Esophagus muscularis mucosa (tissue), 4 donors: ENCODE measurements at places on chromosomes 1 and 21. TPM values are rescaled to one million over a fixed set of nuclear protein-coding genes. Genes with fewer than 3 reads are reported as not detected.

The OR2L2 gene
- not detected for total RNA-seq

DNA sequence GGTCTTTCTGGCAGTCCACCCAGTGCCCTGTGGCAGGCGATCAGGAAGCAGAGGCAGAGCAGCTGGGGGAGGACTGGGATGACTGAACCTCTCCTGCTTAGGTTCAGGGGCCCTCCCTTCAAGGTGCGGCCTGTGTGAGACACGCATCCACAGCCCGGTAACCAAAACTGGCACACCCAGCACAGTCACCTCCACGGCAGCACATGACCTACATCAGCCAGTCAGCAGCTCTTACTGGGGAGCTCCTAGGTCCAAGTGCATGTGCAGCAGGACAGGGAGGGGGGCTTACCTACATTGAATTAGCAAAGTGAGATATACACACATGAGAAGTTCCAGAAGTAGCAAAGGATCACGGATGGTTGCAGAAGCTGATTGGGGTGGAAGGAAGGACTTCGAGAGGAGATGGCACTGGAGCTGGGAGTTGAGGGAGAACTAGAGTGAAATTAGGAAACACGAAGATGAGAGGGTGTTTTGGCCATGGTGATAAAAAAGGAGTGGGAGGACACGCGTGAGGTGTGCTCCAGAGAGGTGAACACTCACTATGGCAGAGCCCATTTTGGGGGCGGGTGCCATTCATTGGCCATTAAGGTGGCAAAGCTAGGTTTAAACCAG lies 51.4 kb upstream of the IRF2BP2 start:
- H3K36me3 ChIP-seq: no peaks in the 10 kb centered on the region
- peak; percentile 86 for DNase-seq
- H3K4me3 ChIP-seq: no peak overlapping the region
- no peaks in the 10 kb centered on the region for H3K4me1 ChIP-seq

GRCh38 chr1:230490436-230490835 lies 64.3 kb upstream of the PGBD5 start:
- no peak overlapping the region for H3K27ac ChIP-seq
- H3K4me1 ChIP-seq: no peaks in the 10 kb centered on the region
- no peaks in the 10 kb centered on the region for H3K27me3 ChIP-seq
- H3K4me3 ChIP-seq: no peak overlapping the region
- no peaks in the 10 kb centered on the region for H3K36me3 ChIP-seq
- no peak for DNase-seq

- H3K27ac ChIP-seq: peak overlapping the region; percentile 82
- H3K36me3 ChIP-seq: peaks cover 14% of the 10 kb centered on the region
- no peak overlapping the region for H3K4me3 ChIP-seq
- H3K27me3 ChIP-seq: no peaks in the 10 kb centered on the region
Measured at GRCh38 chr21:43734928-43735229, 15.9 kb downstream of the PDXK start.
